Right forelimb (tissue), 1 donor: ENCODE measurements at places on chromosomes 7 and 10.

GRCh38 chr7:151869109-151869428 lies 7.8 kb downstream of the PRKAG2 start:
- no peak for DNase-seq

- no peak for DNase-seq
Observed at GRCh38 chr10:5314840-5315239, 49.9 kb upstream of the UCN3 start.

- no peak for DNase-seq
Observed at GRCh38 chr7:47228386-47229014, 353.4 kb downstream of the TNS3 start.

GRCh38 chr7:29243910-29244655 lies 49.5 kb downstream of the CHN2 start:
- no peak for DNase-seq

DNA sequence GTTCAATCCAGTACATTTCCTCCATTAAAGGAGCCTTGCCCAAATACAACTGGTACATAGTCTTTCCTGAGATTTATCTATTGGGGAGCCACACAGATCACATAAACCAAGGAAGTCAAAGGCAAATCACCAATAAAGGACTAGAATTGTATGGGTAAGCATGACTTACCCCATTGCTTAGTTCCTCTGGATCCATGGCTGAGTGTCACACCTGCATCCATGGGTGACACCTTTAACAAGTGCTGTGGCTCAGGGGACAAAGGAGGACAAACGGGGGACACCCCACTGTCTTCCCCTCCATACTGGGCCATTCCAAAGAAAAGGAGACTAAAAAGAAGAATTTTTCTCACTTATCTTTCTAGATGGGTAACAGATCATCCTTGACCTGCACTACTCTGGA lies 30.4 kb downstream of the ZNF92 start:
- no peak for DNase-seq

DNA sequence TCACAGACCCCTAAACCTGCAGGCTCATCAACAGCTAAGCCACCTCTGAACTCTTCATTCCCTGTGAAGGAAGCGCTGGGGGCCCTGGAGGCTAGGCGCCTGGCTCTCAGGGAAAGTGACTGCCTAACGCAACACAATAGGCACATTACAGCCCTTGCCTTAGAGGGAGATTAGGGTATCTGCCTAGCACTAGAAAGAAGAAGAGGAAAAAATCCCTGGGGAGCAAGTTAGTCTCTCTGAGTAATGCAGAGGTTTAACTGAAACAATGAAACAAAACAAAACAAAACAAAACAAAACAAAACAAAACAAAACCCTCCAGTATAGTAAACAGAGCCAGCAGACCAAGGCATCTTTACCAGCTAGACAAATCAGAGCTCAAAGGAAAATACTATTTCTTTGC lies 2.6 kb downstream of the ZNF777 start:
- DNase-seq, result no peak

DNA sequence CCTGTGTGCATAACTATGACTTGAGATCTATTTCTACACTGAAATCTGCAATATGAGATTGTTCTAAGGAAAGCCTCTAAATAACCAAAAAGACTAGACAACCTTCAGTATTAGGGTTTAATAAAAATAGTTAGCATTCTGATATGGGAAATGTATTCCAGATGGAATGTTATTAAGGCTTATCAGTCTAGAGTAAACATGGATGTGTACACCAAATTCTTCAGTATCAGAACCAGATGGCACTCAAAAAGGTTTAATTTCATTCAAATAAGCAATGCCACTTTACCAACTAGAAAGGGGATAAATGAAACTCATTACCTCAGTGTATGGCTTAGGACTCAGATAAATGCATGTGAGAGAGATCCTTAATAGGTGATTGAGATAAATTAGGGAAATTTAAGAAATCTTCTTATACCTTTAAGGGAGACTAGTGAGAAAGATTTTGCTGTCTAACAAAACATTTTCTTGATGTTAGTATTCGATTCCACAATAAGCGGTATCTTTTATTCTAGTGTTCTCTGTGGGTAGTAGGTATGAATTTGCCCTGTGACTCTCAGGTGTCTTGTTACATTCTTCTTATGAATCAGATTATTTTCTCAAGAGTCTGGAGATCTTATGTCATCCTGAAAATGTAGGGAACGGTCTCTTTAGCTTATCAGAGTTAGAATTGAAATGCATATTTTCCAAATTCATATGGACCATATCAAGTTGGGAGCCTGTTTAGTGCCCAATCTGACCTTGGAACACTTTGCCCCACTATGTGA lies 159.2 kb downstream of the PRKG1 start:
- no peak for DNase-seq

GRCh38 chr7:8628656-8629055 lies 195.2 kb downstream of the NXPH1 start:
- DNase-seq, result no peak

DNA sequence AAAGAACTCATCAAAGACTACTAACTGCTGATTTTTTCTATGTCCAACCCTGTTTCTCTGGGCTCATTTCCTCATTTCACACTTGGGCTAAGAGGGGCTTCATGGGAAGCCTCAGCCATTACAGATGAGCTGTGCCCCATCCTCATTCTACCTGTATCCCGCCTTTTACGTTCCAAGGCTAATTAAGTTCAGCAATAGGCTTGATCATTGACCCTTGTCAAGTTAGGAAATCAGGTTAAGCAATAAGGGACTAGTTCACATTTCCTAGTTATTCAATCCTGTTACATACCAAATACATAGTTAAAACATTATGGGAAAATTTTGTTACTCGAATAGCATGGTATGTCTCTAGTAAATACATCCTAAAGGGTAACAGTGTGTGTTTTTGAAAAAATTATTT lies 29.3 kb upstream of the AGBL3 start:
- DNase-seq, result no peak

DNA sequence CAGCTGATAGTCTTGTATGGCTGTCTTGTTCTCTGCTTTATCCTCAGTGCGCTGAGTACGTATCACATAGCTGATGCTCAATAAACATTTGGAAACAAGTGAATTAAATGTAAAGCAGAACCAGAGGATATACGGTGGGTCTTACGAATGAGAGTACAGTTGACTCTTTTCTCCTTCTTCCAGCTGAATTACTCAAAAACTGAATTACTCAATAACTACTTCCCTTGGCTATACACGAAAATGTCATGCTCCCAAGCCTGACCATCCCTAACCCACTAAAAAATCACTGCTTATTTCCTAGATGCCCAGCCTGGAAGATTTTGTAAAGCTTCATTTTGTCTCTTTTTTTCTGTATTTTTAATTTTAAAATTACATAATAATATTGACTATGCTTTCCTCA lies 3.2 kb upstream of the RSU1 start:
- DNase-seq, result no peak

DNA sequence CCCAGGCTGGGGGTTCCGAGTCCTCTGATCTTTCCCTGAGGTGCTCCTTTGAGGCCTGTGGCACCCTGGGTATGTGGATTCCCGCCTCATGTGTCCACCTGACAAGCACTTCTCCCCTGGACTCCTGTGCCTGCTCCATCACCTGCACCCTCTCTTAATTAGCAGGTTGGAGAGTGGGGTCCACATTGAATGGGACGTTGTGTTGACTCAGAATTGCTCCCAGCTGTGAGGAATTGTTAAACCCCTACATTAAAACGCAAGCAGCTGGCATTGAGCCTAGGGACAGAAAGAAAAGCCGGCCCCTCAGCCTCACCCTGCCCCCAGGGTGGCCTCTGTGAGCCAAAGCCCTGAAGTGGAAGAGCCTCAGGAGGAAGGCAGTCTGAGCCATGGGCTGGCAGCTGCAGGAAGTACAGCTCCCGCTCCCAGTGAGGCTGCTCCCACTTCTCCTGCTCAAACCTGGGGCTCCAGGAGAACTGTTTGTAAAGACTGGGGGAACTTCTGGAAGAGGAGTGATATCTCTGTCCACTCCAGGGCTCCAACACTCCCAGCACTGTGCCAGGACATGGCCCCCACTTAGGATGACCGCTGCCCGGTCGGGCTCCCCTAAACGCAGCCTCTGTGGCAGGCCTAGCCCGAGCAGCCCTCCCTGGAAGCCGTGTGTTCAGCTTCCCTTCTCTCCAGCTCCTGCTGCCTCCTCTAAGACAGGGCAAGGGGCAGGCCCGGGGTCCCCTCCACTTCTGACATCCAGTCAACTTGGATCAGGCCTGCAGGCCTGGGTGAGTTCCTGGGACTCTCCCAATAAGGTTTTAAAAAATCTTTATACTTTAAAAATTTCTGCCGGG lies 1.8 kb upstream of the OPN4 start:
- DNase-seq, result peak; percentile 41

DNA sequence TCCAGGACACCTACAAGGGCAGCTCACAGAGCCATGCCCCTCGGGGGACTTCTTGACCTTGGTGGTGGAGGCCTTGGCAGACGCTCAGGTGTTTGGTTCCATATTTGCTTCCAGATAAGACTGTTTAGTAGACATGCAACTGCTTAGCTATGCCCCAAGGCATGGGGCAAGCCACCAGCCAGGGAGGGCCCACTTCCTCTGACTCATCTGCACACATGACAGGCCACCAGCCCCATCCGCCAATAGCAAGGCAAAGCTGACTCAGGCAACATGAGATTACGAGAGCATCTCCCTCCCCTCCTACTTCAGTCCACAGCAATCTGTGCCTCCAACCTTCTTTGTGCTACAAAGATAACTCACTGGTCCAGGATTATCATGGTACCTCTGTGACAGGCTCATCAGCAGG lies 54.9 kb downstream of the KCNMA1 start:
- DNase-seq, result no peak

DNA sequence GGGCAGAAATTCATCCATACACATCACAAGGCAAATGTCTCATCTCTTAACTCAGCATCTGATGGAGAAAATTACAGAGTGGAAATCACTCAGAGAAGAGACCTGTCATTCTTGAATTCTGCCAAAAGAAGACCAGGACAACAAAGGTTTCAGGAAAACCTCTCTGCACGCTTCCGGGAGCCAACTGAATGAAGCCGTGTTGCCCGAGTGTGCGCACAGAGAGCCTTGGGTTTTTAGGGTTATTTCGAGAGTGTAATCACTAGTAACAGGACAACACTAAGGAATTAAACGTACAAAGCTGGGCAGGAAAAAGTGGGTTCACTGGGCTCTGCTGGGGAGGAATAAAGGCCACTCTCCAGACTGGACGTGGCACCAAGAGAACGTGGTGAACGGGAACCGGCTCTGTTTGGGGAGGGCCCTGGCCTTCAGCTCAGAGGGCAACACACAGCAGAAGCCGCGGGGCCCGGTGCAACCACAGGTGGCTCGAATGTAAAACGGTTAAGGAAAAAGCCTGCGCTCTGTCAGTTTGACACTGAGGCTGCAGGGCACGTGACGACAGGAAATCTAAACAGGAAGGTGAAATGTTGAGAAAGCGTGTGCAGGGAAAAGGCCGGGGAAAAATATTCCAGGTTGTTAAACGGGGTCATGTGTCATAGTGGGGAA lies 331.5 kb downstream of the DNAJB6 start:
- no peak for DNase-seq

GRCh38 chr7:150406567-150407421 lies 27.7 kb downstream of the ZNF775 start:
- no peak for DNase-seq

GRCh38 chr7:80134536-80135308 lies at the start of gene GNAI1:
Gene GNAI1 (plus strand): TSS chr7:80134831. CDS start chr7:80135161, 330 bp downstream.
- peak; percentile 92 for DNase-seq

DNA sequence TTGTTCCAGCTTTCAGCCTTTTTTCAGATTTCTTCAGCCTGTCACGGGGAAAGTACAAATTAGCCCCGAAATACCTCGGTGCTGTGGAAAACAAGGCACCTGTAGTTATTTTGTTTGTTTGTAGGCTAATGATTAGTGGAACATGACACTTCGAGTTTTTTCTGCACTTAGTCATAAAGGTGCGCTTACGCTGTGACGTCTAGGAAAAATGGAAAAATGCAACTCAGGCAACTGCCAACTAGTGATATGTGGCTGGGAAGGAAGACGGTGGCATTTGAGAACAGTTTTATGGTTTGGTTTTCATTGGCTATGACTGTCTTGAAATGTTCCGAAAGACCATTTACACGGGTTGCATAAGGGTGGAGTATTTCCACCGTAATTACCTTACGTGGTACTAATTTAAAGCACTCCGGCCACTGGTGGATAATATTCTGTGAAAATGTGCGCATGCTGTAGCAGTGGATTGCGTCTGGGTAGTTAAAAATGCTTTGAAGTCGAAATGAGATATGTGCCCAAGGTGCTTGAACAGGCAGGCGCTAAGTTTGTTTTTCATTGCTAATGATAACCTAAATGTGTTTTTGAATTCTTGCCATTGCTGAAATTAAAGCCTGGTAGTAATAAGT lies 94.5 kb upstream of the CELF2 start:
- no peak for DNase-seq
